Activated CD8-positive, alpha-beta memory T cell treated with anti-CD3 and anti-CD28 coated beads for 24 hours (primary cell): ENCODE measurements at places on chromosomes 11 and 22.

GRCh38 chr22:22565981-22566380 lies 6.9 kb upstream of the PRAME start:
- no peak for DNase-seq

DNA sequence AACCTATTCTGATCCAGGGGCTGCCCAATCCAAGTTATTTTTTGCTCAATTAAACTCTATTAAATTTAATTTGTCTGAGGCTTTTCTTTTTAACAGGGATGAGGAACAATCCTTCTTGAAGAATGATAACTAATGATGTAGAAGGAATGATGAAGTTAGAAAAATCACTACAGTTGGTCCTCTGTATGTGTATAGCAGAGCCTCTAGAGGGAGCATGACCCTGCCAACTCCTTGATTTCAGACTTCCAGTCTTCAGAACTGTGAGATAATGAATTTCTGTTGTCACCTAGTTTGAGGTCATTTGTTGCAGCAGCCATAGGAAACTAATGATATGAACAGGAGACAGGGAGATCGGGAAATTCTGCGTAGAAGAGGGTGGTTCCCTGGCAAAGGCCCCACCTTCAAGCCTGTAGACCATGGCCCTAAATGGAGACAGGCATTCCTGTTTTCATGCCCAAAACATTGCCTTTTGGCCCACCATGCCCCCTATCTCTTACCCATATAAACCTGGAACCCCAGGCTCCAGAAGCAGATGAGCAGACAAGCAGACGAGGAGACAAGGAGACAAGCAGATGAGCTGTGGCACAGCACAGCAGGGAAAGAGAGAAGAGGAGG lies 7.7 kb upstream of the QSER1 start:
- DNase-seq = no peak

DNA sequence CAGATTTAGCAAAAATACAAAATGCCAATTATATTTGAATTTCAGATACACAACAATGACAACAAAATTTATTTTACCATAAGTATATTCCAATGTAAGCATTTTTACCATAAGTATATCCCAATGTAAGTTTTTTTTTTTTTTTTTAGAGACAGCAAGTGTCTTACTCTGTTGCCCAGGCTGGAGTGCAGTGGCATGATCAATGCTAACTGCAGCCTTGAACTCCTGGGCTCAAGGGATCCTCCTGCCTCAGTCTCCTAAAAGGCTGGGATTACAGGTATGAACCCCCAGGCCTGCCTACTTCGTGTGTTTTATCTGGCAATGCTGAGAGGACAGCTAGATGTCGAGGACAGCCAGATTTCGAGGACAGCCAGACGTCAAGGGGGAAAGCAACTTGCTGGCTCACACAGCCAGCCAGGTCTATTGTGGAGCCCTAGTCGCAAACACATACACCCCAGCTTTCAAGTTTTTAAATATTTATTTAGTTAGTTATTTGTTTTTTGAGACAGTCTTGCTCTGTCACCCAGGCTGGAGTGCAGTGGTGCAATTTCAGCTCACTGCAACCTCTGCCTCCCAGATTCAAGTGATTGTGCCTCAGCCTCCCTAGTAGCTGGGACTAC lies 1.1 kb upstream of the SERPING1 start:
- DNase-seq = no peak

DNA sequence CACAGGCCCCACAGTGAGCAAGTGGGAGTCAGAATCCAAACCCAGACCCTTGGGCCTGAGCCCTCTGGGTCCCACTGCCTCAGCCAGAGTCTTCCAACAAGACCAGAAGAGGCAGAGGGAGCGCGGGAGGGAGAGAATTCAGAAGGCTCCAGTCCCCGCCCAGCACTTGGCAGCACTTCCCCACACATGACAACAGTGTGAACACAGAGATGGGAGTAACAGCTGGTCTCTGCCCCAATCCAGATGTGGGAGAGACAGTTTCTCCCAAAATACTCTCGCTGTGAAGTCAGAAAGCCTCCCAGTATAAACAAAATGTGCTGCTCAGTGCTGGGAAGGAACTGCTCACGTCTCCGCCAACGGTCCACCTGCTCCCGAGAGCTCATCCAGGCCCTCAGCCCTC lies 219.9 kb downstream of the MN1 start:
- DNase-seq = no peak

GRCh38 chr22:20080445-20080775 lies 369 bp downstream of the DGCR8 start:
- DNase-seq = no peak

GRCh38 chr11:1496091-1496760 lies 9.6 kb upstream of the MOB2 start:
- DNase-seq = no peak

- DNase-seq = no peak
Measured at GRCh38 chr11:130614591-130614990, 166.1 kb downstream of the ADAMTS15 start.

- DNase-seq = no peak
Measured at GRCh38 chr11:126884594-126884993, 116.0 kb downstream of the KIRREL3 start.

GRCh38 chr11:60874421-60875365 lies 7.4 kb downstream of the ZP1 start:
- DNase-seq = peak; percentile 51

DNA sequence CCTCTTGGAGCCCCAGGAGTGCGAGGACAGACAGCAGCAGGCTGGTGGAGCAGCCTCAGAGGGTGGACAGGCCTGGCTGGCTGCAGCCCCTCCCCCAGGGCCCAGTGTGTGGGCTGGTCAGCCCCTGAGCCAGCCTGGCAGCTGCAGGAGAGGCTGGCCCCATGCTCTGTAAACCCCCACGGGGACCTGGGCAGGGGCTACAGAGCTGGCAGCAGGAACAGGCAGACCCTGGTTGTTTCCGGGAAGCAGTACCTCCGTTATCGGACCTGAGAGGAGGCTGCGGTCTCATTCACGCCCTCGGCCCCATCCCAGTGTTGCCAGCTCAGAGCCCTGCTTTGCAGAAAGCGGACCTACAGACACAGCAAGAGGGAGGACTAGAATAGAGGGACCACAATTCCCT lies 38.5 kb upstream of the COMT start:
- no peak for DNase-seq

GRCh38 chr11:819129-819931 lies 616 bp downstream of the PNPLA2 start:
- peak; percentile 95 for DNase-seq

GRCh38 chr11:71931245-71931602 lies 2.4 kb downstream of the RNF121 start:
- DNase-seq = no peak

DNA sequence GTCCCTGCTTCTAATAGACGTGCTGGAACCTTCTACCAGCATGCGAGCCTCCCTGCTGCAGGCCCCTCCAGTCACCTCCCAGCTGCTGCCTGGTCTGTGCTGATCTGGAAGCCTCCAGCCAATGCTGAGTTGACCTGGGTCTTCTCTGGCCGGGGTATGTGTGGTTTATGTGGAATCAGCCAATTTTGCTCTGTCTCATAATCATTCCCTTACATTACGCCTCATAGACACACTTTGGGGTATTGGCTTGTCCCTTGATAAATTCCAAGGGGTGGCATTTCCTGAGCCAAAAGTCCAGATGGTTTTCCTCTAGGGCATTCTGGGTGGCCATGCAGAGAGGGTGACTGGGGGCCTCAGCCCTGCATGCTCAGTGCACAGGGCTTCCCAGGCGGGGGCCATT lies 8.3 kb upstream of the KMT5B start:
- DNase-seq = no peak

GRCh38 chr11:83540112-83540675 lies 254.0 kb upstream of the CCDC90B start:
- no peak for DNase-seq

DNA sequence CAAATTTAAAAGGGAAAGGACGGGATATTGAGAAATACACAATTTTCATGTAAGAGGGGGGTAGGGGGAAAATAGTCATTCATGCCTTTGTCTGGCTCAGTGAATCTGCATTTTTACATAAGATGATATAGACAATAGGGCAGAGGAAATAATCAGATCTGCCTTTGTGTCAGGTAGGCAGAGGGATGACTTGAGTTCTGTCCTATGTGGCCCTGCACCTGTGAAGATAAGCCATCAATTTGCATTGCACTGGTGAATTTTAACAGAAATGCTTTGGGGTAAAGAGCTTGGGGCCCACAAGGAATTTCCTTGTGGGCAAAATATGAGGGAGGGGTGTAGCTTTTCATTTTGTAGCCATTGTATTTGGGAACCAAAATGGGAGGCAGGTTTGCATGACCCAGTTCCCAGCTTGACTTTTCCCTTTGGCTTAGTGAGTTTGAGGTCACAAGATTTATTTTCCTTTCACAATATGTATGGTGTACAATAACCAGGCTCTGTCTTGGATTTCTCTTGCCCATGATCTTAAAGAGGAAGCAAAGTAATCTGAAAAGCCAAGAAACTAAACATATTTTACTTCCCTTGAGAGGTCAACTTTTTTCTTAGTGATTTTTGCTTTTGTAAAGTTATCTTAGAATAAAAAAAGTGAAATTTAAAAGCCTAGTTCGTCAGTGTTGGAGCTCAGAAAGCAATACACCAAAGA lies 77.7 kb upstream of the SORL1 start:
- no peak for DNase-seq

DNA sequence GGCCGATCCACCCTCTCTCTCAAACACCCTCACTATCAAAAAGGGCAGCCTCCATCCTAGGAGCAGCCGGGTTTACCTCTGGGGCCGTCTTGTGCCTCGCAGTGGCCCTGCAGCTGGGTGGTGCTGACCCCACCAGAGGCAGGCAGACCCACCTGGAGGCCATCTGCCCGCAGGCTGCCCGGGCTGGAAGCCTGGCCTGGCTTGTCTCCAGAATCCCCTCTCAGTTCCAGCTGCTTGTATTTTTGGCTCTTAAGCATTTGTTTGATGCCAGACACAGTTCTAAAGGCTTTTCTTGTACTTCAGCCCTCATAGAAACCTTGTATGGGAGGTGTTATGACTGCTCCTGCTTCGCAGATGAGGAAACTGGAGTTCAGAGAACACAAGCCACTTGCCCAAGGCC lies 4.2 kb upstream of the NFAM1 start:
- DNase-seq = no peak

DNA sequence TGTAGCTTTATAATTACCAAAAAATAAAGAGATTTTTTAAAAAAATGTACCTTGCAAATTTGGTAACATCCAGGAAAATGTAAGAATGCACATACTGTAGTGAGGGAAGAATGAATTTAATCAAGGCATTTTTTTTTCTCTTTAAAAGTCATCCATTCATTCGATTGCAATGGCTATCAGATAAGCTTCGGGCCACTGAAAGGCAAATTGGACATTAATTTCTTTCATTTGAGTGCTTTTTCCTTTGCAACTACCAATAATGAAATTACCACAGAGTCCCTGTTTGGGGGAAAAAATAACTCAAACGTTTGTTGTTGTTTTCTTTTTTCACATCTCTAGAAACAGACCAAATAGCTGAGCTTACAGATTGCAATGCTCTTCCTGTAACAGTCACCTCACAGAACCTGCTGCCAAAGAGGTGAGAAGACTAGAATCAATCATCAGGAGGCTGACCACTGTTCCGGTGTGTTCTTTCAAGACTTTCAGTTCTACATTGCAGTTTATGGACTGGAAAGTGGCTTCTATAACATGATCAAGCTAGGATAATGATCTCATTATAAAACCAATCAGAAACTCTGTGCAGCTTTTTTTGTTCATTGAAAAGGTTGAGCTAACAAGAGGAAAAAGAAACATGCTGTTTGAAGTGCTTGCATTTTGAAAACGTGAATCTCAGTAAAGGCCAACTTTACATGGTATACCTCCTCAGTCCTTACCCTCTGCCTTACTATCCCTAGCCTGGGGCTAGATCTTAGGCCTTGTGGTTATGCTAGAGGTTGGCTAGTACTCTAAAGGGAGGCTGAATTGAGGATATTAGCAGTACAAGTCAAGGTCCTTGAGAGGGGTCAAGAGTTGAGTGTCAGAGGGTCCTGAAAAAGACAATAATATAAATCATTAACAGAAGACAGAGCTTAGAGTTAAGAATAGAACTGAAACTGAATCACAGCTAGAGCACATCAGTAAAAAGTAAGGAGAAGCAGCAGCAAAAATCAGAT lies 1276.1 kb downstream of the LRRC4C start:
- DNase-seq = no peak

DNA sequence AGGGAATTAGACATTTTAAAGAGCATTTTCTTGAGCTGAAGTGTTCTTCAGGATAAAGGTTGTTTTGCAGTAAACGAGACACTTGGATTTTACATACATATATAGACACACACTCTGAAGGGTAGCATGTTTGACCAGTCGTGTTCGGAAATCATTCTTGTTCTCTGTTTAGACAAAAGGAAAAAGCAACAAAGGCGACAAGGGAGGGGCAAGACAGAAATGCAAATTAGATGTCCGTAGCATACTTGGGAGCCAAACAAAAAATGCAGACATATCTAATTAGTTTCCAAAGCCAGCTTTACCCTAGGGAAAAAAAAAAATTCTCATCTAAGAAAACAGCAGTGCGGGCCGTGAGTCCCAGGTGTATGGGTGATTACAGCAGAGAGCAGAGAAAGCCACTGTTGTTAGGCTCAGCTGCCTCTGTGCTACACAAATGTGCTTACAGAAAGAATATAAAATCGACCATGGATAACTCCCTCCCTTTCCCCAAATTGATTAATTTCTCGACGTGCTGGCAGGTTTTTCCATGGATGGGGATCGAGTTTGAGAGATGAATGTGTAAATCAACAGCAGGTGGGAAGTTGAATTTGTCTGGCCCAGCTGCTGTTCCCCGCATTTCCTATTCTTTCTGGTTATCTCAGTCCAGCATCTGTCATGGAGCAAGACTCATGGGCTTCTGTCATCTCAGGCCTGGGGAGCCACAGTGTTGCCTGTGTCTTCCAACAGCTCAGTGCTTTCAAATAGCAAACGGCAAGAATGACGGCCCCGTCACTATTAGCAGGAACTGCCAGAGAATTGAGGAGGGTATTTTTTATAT lies 176.5 kb upstream of the TTC12 start:
- no peak for DNase-seq

DNA sequence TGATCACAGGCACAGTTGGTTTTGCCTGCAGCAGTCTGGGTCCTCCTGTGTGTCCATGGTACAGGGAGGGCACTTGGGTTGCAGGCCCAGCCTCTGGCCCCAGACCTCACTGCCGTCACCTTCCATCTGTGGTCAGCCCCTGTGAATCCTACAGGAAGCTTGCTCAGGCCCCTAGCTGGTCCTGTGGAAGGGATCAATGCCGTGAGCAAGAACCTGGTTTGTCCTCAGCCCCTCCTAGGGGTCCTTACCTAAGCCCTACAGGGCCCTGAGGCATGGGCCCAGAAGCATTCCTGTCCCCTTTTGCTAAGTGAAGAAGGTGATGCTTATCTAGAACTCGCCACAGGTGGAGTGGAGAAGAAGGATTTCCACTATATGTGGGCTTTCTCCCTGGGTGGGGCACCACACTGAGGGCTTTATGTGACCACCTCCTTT lies 29.9 kb downstream of the MED15 start:
- no peak for DNase-seq

DNA sequence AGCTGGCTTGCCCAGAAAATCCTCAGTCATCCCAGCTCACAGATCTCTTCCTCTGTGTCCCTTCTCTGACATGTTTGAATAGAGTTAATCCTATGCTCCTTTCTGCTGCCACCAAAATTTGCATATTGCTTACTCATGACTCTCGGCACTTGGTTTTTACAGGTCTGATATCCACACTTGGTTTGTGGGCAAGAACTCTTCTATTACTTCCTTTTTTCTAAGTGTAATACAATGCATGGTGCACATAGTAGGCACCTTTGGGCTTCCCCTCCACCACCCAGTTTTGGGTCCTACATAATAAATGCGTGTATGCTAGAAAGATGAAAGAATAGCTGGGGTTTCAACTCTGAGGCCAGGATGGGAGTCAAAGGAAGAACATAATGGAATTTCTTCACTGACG lies 69.7 kb upstream of the GRK3 start:
- no peak for DNase-seq
